ENCODE measurements at places on chromosomes 5 and 9.

- ATAC-seq = no peak
Observed at GRCh38 chr5:139185589-139185988, 12.6 kb downstream of the SIL1 start.

DNA sequence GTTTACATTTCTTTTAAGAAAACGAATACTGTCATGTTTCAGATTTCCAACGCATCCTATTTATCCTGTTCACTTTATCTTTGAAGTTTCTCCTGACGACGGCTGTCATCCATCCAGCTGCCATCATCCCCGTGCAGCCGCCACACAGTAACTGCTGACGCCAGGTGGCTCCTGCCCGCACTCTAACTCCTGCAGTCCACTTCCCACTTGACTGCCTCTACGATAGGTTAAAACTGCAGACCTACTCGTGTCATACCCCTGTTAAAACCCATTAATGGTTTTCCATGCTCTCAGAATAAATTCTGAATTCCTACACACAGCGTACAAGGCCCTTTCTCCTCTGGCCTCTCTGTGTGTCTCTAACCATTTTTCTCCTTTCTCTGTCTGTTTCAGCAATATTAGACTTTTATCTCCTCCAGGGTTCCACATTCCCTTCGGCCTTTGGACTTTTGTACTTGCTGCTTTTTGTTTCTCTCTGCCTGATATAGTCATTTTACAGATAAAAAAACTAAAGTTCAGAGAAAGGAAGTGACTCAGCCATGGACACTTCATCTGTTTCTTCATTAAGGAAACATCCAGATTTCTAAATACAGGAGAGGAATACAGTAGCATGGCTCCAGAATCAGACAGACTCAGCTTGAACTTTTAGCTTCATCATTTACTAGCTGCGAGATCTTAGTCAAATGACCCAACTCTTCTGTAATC is 84.9 kb downstream of the ADAMTS12 start:
- no peak for ATAC-seq

DNA sequence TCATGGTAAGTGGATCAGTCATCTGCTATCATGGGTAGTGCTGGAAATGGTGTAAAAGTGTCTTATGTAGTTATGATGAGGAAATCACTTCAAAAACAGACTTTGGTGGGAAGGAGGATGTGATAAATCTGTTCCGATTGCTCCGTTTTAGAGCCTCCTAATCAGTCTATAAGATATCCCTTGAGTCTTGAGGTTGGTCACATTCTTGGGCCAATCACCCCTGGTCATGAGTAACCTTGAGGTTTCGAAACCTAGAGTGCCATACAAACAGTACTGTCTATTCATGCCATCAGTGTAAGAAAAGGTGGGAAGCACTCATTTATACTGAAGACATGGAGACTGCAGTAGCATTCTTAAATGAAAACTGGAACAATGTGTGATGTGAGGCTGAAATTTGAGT is 45.8 kb downstream of the LRRTM2 start:
- no peak for ATAC-seq

- ATAC-seq = peak; percentile 99
Observed at GRCh38 chr5:109455598-109456096, 45.9 kb upstream of the PJA2 start.

DNA sequence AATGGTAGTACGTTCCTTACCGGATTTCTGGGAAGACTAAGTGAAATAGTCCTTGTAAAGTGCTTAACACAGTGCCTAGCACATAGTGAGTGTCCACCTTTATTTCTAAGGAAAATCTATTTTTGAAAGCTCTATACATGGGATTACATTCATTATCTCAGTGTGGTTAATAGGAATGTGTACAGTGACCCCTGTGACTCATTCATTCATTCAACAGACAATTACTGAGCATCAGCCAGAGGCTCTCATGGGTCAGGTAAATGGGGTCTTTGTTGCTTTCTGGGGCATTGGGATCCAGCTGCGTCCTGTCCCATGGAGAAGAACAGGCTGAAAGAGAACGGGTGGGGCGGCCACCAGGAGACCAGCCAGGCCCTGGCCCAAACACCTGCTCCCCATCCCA is 226.2 kb upstream of the TBC1D2 start:
- ATAC-seq = no peak

GRCh38 chr5:75465480-75465879 is 45.9 kb downstream of the CERT1 start:
- ATAC-seq = no peak

GRCh38 chr9:32942755-32943460 is 58.5 kb downstream of the APTX start:
- ATAC-seq = no peak

All from SK-N-SH treated with all-trans-retinoic acid at 6 μM for 48 hours (cell line).